ENCODE measurements at places on chromosomes 11 and 22.
A peak's percentile ranks its signal among the peaks of the same experiment; 100 is the strongest.

DNA sequence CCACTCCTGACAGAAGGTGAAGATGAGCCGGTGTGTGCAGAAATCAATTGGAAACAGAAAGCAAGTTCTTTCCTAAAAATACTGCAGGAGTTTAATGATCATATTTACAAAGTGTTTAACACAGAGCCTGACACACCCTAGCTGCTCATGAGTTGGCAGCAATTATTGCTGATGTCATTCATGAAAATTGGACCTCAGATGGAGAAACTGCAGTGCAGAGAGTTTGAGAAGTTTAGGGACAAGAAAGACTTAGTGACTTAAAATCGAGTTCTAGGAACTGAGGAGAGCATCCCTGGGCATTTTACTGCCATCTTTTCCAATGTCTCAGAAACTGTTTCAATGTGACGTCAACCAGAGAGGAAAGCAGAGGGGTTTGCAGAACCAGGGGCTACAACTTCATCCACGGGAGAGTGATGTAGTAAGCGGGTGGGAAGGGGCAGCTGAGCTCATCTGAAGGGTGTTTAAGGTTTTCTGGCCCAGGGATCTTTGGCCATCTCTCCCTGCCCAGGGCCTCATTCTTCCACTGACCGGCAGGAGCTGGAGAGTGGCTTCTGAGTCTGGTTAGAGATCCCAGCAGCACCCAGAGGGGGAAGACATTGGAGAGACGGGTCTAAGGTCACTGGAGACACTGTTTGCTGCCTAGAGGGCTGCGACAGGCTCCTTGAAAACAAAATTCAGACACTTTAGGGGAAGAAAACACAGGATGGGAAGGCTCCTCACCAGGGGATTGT lies 21.1 kb upstream of the IGLL5 start:
- no peak for DNase-seq

- no peak for DNase-seq
These were observed 10.7 kb downstream of the LRFN4 start for GRCh38 chr11:66867425-66868040.

- DNase-seq: no peak
These were observed 127.1 kb upstream of the OR9Q1 start for GRCh38 chr11:57896361-57897145.

GRCh38 chr11:72781063-72781312 lies 12.9 kb downstream of the STARD10 start:
- DNase-seq: no peak

DNA sequence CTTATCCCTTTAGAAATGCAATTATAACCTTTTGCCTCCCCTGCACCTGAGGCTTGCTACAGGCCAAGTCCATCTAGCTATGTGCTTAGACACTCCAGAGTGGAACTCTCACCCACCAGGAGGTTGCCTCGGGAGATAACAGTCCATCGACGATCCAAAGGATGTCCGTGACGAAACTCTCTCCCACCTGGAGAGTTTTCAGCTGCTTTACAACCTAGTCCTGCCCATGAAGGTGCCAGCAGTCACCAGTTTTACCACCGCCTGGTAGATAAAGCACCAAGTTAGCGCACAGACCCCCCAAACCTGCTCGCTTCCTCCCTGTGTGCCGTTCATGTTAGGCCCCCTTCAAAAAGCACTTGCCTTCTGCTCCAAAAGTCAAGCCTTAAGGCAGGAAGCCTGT lies 53.1 kb upstream of the SHISAL1 start:
- DNase-seq: no peak

- no peak for DNase-seq
These were observed 7.9 kb upstream of the TPP1 start for GRCh38 chr11:6626971-6627761.

- no peak for DNase-seq
These were observed 144.6 kb downstream of the ATG16L2 start for GRCh38 chr11:72958791-72959190.

DNA sequence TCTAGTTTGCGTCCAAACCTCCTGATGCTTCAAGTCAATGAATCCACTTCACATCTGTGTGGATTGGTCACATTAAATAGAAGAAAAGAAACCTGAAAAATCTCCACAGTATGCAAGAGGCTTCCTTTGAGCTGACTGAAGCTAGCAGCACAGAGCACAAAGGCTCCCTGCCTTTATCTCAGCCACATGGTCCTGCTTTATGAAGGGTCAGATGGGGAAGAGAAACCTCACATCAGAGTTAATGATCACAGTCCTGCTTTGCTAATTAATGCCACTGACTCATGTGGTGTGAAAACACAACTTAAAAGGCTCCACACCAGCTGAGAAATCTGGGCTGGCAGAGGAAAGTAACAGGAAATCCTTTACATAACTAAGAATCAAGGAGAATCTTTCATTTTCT lies 1291.0 kb downstream of the LRRC4C start:
- no peak for DNase-seq

DNA sequence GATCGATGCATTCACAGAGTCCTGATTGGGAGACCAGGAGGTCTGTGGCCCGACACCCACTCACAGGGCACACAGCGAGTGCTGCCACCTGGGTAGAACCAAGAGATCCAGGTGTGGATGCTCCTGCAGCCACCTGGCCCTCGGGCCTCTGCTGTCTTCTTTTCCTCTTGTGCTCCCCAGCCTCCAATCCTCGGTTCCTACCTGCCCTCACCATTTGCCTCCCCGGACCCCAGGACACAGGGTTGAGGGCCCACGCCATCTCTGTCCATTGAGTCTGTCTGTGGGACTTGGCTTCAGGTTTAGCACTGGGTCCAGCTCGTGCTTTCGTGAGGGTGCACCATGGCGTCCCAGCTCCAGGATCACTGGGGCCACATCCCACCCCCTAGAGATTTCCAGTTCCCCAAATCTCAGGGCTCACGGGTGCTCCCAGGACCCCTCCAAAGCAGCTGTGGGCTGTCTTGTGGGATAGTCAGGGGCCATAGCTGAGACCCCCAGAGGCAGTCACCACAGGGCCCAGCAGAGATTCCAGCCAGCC lies 591.1 kb downstream of the BRD1 start:
- DNase-seq: no peak

DNA sequence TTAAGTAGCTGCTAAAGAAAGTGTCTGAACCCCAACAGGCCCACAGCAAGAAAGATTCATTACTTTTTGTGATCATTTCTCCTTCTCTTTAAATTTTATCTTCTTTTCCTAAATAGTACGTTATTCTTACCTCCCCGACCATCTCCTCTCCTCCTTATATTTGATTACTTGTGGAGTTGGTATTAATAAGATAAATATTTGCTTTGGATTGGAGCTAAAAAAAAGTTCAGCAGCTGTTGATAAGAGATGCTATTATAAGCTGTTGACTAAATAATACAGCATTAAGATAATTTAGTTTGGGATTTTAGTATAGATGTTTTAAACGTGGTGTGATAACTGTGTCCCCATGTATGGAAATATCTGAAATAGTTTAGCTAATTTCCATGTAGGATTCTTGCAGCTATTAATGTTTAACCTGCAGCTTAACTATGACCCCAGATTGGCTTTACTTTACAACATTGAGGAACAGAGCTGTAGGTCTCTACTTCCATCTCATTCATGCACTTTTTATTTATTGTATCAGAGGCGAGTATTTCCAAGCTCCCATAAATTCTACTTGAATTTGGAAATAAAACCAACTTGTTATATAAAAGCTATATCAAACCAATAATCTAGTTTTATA lies 37.8 kb downstream of the ZNF143 start:
- no peak for DNase-seq

GRCh38 chr11:20669820-20670684 lies 666 bp downstream of the NELL1 start:
- no peak for DNase-seq

DNA sequence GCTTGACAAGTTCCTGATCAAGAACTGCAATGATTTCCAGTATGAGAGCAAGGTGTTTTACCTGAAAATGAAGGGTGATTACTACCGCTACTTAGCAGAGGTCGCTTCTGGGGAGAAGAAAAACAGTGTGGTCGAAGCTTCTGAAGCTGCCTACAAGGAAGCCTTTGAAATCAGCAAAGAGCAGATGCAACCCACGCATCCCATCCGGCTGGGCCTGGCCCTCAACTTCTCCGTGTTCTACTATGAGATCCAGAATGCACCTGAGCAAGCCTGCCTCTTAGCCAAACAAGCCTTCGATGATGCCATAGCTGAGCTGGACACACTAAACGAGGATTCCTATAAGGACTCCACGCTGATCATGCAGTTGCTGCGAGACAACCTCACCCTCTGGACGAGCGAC lies 12.0 kb downstream of the YWHAH start:
- no peak for DNase-seq

- no peak for DNase-seq
These were observed 105.5 kb downstream of the CSNK2A3 start for GRCh38 chr11:11247576-11247975.

DNA sequence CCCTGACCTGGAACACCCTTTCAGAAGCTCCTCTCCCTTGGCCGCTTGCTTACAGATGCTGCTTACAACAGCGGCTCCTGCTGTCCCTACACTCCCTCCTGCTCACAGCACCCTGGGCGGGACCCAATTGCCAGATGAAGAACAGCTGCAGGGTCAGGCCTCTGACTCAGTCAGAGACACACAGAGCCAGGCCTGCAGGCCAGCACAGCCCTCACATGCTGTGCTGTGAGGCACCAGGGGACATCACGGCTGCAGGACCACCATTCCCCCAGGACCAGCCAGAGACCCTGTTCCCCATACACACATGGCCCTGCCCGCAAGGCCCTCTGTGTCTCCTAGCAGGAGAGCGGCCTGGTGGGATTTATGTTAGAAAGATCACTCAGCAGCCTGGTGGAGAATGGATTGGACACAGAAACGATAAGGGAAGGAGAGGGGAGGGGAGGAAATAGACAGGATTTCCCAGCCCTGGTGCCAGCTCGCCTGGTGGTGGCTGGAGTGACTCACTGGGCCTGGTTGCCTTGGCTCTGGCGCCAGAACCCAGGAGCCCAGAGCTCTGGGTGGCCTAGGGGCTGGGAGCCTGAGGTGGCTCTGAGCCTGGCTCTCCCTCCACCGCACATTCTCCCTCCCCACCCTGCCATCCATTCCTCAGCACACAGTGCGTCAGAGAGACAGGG lies 6.7 kb downstream of the CAPN5 start:
- peak; percentile 57 for DNase-seq

- no peak for DNase-seq
These were observed 41.3 kb downstream of the VSIG10L2 start for GRCh38 chr11:125987066-125987641.

DNA sequence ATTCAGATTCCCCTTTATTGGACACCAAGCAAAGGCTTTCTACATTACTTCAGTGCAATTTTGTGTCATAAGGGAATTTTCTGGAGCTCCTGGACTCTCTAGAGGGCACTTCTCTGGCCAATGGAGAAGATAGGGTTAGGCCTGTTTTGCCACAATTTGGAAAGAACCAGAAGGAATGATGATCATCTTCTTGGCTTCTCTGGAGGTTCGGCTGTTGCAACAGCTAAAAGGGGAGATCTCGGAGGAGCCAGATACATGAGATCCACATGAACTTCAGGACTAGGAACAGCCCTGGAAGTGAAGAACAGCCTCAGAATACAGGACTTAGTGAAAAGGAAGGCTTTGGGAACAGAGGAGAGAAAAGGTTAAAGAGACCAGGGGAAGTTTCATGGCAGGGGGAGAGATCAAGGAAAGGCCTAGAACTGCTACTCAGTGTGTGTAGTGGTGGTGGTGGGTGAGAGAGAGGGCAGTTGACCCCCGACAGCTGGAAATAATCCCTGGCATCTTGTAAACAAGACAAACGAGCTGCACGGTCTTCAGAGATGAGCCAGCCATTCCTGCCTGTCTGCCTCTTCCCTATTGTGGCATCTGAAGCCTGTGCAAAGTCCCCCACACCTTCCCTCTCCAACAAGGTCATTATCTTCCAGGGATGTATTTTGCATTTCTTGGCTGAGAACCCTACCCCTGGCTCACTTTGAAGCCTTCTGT lies 83.8 kb downstream of the CCDC81 start:
- DNase-seq: no peak

- no peak for DNase-seq
These were observed 79.6 kb downstream of the ME3 start for GRCh38 chr11:86592659-86593451.

All from right renal cortex interstitium (tissue), 3 donors.